ENCODE measurements at places on chromosomes 4 and X.

- no peak for DNase-seq
Observed at GRCh38 chr4:64882311-64883086, 473.2 kb upstream of the TECRL start.

DNA sequence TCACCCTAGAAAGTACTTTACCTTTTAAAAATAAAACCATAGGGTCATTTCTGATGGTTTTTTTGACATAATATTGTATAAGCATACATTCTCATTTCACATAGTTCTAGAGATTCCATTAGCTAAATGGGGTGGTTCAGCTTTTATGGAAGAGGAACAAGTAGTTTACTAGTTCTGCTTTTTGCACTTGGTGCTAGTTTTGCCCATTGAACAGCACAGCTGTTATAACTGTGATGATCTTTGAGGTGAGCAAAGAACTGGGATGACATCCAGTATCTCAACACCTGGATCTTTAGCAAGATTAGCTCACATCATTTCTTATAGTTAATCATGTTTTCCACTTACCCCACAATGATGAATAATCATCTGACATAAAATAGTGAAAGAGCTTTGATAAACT is 40.9 kb downstream of the MOB1B start:
- no peak for DNase-seq

DNA sequence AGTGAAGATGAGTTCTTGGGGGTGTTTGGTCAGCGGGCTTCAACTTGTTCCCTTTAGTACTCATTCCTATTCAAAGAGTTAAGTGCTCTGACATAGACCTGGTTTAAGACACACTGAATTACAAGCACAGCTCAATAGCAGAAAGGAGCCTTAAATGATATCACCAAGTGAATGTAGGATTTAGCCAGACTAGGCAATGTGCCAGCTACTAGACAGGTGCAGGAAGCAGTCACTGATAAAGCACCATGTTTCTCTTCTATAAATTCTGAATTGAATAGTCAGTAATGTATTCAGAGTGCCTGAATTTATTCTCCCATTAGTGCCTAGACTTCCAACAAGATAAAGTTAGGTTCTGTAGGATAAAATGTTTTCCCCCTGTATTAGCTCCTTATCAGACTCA is 63.6 kb downstream of the ASB9 start:
- DNase-seq, result no peak

- no peak for DNase-seq
Observed at GRCh38 chr4:134624365-134624764, 422.8 kb upstream of the PABPC4L start.

DNA sequence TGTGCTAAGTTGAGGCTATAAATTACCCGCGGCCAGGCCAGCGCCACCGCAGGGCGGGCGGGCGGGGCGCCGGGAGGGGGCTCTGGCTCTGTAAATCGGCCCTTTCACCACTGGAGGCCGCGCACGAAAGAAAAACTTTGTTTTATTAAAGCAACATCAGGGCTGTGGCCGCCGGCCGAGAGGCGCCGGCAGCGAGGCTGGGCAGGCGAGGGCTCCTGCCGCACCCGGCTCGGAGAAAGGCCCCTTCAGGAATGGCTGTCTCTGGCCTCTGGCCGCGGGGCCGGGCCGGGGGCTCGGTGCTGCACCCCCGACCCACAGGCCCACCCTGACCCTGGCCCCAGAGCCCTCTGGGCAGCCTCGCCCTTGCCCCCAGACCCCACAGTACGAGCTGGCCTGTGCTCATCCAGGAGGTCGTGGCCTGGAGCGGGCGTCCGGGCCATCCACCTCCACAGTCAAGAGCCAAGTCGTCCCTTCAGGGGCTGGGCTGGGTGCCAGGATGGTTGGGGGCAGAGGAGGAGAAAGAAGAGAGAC is 29.5 kb upstream of the FGFR3 start:
- no peak for DNase-seq

GRCh38 chrX:15686818-15687685 is 22.4 kb upstream of the CLTRN start:
- no peak for DNase-seq

DNA sequence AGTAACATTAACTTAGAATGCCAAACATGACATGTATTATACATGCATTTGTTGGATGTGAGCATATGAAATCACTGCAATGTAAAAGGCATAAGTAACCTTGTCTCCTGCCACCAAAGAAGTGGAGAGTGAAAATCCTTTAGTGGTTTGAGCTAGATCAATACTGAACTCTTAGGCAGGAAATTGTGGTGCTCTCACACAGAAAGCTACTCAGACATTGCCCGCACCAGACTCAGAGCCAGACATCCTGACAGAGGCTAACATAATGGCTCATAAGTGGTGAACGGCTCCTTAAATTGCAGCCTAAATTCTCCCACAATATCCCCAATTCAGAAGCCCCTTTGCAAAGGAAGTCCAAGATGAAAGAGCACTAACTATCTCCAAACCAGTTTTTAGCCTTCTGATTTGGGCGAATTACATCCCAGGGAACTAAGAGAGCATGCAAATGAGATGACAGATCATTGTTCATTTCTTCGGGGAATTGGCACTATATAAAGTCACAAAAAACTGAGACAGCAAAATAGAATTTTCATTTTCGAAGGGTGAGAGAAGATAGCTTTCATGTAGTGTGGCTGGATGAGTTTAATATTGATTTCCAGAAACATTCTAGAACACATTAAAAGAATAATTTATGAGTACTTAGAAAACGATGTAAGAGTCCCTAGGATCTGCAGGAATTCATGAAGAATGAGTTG is 233.6 kb upstream of the RPS6KA3 start:
- no peak for DNase-seq

- DNase-seq, result no peak
Observed at GRCh38 chr4:61938250-61938846, 738.2 kb downstream of the ADGRL3 start.

DNA sequence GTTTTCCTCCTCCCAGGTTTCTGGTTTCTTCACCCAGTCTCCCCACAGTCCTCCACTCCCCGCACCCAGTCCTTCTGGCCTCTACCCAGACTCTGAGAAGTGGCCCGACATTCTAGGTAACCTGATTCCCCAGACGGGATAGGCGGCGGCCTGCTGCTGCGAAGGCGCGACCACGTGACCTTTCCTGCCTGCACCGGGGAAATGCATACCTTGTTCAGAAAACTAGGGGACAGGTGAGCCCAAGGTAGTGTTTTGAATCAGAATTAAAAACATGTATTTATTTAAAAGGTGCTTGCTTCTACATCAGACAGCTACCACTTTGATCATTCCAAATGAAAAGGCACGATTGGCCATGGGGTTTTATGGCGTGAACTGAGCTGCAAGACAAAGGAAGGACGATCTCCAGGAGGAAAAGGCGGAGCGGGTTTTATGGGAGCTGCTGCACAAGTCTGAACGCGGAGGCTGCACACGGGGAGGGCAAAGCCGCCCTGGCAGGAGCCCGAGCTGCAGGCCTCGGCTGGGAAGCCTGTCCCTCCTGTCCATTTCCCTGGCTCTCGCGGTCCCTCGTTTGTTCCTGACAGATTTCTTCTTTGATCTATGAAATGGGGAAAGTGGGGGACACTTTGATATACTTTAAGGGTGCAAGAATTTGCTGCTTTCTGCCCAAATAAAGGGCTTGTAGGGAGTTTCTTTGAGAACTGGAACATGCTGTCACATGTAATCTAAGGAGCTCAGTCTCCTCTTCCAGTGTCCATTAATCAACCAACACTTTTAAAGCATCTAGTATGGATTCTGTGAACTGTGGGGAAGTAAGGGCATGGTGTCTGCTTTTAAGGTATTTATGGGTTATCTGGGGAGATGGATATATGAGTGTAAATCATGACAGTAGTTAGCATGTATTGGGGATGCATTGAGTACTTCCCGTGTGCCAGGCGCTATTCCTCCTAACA is 150.9 kb downstream of the SPRY1 start:
- DNase-seq, result no peak

DNA sequence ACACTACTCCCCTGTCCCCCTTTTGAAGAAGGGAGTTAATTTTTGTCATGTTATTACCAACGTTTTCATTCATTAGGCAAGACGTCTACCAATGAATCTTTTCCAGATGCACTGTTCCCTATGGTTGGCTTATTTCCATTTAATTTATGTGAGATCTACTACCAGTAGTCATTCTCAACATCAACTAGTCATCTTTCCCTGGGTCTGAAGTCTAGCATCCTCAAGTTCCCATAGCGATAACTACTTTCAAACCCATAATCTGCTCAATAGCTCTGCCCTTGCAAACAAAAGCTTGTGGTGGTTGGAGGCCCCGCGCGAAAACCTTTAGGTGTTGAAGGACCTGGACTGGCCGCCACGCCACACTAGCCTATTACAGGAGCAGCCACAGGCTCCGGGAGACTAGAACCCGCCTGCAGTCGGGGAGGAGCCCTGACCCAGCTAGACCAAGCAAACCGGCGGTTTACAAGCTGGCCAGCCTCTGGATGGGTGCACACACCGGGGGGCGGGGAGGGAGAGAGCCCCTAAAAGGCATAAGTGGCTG is 746 bp downstream of the PPAT start:
- DNase-seq, result no peak

DNA sequence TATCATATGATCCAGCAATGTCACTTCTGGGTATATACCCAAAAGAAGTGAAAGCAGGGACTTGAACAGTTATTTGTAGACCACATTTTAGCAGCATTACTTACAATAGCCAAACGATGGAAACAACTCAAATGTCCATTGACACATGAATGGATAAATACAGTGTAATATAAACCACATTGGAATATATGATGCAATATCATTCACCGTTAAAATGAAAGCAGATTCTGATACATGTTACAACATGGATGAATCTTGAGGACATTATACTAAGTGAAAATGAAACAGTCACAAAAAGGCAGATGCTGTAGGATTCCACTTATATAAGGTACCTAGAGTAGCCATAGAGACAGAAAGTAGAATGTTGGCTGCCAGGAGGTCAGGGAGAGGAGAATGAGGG is 130.5 kb upstream of the SMAD1 start:
- no peak for DNase-seq

DNA sequence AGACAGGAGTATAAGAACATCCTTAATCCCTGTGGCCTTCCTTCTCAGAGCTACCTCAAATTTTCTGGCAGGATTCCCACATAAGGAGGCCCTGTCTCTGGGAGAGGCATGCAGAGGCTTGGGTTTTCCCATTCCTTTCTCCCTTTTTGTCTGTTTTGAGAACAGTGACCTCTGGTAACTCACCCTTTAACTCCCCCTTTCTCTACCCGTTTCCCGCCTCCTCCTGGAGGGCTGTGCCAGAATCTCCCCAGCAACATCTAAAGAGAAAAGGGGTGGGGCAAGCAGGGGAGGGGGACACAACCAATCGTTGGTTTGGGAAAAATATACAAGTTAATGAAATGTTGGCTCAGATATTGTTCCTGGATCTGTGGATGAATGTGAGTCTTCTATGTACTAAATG is 303.7 kb upstream of the IRS4 start:
- DNase-seq, result no peak

- DNase-seq, result no peak
Observed at GRCh38 chrX:70774223-70774622, 134.3 kb downstream of the TEX11 start.

- no peak for DNase-seq
Observed at GRCh38 chrX:43316146-43316545, 340.0 kb upstream of the MAOA start.

DNA sequence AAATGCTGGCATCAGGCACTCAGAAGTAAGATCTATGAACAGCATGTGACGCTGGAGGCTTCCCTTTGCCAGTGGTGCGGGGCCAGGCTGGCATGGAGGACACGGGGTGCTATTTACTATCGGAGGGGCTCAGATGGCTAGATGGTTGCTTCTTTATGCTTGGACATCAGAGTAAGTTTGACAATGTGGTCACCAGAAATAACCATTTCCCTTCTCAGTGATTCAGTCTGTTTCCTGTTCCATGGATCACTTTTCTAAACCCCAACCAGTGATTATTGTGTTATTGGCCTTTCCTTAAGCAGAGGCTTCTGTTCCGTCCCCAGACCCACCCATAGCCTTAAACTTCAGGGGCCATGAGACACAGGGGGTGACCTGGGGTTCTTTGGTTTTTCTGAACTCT is 55.4 kb upstream of the DHX15 start:
- DNase-seq, result no peak

DNA sequence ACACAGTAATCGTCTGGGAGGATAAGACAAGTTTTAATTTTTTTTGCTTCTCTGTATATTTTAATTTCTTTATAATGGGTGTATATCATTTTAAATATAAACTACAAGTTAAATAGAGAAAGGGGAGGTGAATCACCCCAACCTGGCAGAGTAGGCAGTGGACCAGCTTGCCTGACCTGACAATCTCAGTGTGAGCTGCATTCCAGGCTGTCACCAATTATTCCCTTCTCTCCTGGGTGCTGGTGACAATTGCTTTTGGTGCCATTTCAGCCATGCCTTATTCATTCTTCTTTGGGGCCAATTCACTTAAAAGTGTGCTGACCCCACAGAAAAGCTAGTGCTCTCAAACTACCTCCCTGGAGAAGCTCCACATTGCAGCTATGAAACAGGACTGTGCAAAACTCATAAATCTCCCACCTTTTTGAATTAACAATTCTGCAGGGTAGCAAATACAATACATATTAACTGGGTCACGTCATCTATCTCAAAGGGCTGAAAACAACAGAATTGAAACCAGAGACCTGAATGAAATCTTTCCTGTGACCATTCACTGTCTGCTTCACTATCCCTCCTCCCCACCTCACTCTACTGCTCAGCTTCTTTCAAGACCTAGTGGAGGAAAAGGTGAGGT is 359.0 kb downstream of the HS3ST1 start:
- DNase-seq, result no peak

DNA sequence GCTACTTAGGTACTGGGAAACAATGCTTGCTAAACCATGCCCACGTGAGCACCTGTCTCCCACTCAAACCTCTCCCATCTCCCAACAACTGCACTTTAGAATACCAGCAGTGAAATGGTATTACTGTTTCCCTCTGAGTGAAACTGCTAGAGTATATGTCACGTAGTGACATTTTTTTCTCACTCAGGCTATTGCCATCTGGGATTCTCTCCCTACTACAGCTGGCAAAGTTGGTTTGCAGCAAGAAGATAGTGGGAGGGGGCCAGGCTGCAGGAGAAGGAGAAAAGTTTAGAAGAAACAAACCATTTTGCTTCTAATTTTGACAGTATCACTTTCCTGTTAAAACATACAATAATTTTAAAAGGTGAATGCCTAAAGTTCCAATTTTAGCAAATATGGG is 358.3 kb downstream of the MAPK10 start:
- DNase-seq, result no peak

DNA sequence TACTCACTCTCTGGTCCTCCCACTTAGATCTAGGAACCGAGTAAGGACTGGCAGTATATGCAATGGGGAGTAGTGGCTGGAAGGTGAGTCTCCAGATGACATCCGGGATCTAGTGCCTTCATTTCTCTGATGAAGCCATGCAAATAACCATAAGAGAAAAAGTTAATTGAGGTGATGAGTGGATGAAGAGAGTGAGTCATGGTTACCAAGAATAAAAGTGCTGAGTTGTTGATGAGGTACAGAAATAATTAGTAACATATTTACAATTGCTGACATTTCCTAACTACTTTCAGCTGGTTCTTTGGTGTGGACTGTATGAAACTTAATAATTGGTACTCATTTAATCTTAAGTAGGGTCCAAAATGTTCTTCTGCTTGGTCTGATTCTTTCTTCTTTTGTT is 146.7 kb upstream of the PITX2 start:
- DNase-seq, result no peak

Measured in esophagus muscularis mucosa (tissue), 4 donors.